Fibroblast of skin of left biceps (primary cell): ENCODE measurements at places on chromosomes 1 and 21.

DNA sequence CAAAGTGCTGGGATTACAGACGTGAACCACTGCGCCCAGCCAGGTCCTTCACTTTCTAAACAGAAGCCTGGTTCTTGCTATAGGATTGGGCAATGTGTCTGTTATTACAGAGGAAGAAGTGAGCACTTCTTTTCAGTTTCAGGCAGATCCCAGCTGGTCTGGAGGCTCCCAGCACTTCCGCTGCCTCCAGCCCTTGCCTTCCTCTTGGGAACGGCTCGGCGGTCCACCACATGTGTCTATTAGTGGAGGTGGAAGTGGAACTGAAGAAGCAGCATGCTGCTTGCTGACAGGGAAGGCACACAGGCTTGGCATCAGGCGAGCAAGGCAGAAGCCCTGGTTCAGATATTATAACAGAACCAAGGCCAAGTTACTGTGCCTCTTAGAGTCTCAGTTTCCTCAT is 17.0 kb downstream of the MKNK1 start:
- no peak for DNase-seq

DNA sequence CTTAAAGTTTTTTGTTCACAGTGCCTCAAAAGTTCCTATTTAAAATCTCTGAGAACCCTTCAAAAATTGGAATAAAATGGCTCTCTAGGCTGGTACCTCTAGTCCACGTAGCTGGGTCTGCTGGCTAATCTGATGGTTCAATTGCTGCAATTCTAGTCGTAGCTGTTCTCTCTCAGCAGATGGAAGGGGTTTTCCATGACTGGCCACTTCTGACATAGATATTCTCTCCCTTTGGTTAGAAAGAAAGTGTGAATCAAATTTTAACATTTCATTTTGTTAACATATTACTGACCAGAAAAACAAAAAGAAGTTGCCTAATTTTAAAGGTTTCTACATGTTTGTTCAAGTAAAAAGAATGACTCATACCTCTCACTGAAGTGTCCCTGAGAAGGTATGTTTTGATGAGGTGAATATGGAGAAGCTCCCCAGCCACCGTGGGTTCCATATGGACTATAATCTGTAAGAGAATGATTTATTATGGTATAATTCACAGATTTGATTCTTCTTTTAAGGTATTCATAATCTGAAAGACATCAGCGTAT is 29.3 kb upstream of the SERPINC1 start:
- DNase-seq = no peak

DNA sequence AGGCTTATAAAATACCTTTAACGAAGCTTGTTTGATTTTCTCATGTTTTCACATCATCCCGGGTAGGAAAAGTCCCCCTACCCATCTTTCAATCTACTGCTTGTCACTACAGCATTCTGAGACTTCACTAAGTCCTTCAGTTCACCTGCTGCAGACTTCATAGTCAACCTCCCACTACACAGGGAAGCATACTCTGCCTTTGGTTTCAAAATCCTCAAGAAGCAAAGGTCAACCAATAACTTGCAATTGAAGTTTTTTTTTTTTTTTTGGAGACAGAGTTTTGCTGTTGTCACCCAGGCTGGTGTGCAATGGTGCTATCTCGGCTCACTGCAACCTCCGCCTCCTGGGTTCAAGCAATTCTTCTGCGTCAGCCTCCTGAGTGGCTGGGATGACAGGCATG is 4.7 kb upstream of the PTPN22 start:
- DNase-seq = no peak

DNA sequence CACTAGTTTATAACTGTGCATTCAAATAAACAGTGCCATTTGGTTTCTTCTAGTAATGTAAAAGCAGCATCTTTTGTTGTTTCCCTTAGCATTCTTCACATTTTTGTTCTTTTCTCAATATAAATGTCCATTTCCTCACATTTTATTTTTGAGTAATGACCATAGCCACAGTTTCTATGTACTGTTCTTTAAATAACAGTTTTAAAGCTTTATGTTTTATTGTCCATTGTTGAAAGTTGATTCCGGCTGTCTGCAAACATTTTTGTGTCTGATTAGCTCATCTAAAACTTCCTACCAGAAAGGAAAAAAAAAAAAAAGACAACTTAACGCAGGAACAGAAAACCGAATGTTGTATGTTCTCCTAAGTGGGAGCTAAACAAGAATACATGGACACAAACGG is 139.7 kb downstream of the MAGI3 start:
- DNase-seq = no peak

- DNase-seq = no peak
Measured at GRCh38 chr1:91877574-91878208, 8.3 kb downstream of the TGFBR3 start.

DNA sequence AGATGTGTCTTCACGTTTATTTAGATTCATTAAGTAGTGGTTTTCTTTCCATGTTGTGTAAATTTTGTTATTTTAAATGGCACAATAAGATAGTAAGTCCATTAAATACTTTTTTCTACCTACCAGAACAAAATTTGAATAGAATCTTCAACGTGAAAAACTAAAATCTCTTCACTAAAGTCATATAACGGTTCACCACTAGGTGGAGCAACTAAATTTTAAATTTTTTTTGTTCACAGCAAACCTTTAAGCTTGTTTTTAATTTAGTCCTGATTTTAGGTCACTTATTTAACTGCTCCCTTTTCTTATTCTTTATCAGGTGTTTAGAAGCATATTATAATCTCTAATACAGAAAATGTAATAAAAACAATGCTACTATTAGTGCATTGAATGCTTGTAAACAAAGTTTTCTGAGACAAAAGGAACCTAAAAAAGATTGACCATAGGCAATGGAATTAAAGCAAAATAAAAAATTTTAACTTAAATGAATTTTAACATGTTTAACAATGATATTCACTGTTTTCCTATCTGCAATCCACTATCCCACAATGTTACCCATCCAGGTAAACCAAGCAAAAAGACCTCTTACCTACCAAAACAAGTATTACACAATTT is 28.3 kb upstream of the PKN2 start:
- no peak for DNase-seq

DNA sequence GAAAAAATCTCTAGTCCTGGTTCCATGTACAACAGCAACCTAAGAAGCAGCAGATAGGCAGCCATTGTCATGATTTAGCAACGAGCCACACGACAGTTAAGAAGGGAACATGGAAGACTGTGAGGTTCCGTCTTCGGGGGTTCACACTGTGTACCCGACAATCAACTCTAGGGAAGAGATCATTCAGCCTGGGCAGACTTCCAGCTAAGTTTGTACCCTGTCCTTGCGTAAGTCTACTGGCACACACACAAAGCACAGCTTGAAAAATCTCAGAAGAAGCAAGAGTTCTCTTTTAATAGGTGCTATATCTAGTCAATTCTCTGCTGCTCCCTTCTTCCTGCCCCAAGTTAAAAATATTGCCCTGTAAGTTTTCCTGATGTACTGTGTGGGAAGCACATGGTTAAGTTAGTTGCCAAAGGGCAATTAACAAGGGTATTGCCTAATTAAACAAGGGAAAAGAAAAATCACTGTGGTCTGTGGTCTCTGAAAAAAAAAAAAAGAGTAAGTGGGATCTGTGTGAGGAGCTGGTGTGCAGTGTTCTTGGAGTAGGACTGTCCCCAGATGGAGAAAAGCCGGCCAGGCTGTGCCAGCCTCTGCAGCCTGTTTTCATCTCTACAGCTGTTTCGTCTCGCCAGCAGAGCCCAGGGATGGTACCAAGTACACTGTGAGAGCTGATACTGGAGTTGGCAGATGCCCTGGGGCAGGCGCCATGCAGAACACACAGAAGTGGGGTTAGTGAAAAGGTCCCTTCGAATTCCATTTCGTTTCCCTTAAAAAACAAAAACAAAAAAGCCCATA is 6.4 kb upstream of the MYBPHL start:
- DNase-seq = no peak

DNA sequence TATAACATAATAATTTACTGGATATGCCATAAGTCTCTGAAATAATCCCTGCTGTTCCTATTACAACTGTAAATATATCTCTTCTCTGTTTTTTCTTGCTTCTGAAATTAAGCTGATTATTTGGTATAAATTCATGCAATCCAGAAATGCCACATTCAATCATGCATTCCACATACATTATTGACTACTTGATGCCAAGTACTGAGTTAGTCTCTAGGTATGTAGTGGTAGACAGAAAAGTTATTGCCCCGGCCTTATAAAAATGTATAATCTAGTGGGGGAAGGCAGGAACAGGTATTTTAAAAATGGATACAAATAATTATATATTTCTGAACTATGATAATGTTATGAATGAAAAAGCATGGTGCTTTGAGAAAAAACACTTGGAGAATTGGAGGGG is 338.6 kb upstream of the SNX7 start:
- DNase-seq = no peak

DNA sequence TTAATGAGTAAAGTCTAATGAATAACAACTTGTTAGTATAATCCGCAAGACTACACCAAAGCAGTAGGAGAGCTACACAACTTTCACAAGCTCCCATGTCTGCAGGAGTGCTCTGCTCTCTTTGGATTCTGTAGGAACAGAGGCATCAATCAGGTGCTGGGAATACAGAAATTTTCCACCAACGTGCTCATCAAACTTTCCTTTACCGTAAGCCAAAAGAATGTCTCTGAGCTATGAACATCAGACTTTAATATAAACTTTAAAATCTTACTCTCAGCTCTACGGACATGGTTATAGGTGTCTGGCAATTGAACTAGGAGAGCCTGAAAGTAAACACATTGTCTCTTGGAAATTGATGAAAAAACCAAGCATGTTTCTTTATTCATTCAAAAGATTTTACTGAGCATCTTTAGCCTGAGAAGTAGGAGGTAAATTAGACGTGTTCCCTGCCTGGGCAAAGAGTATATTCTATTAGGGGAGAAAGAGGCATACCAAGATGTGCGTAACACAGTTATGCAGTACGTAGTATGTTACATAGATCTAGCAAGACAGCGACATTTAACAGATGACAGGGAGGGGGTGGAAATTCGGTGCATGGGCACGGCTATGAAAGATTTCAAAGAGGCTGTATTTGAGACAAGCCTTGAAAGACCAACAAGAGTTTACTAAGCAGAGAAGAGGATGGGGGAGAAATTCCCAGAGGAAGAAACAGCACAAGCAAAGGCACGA is 85.2 kb downstream of the TM2D1 start:
- DNase-seq = no peak
